ENCODE measurements at places on chromosomes 11 and 22. TPM values are rescaled to one million over a fixed set of nuclear protein-coding genes. Genes with fewer than 3 reads are reported as not detected.

GRCh38 chr11:548700-549603 is 11.6 kb downstream of the LMNTD2 start:
- no peak for DNase-seq

- DNase-seq, result no peak
Observed at GRCh38 chr11:47889714-47890441, 41.7 kb upstream of the NUP160 start.

The SCGB1A1 gene
- polyA plus RNA-seq, result not detected

- DNase-seq, result no peak
Observed at GRCh38 chr11:43980253-43980652, 37.8 kb downstream of the C11orf96 start.

GRCh38 chr11:99584830-99585229 is 564.1 kb downstream of the CNTN5 start:
- no peak for DNase-seq

- no peak for DNase-seq
Observed at GRCh38 chr22:41263704-41264103, 22.3 kb downstream of the RANGAP1 start.

All from left renal pelvis (tissue), 4 donors.